Large intestine (tissue), 12 donors: ENCODE measurements at places on chromosomes 6 and 20.

DNA sequence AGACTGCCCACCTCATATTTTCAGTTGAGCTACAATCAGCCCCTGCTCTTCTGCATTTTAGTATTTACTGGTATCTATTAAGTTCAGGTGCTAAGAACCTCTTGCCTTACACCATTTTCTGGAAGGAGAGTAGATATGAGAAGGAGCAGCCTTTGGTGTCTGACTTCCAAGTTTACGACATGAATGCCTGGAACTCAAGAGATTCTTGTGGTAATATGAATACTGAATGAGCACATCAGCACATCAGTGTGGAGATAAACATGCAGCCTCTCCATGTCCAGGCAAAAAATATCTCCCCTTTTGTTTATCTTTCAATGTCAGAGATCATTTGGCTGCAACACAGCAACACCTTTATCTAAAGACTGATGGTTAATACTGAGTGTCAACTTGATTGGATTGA, 65.8 kb upstream of the THEMIS start:
- H3K27me3 ChIP-seq, result no peaks in the 10 kb centered on the region
- H3K4me3 ChIP-seq, result no peak overlapping the region
- DNase-seq, result no peak
- H3K4me1 ChIP-seq, result no peaks in the 10 kb centered on the region
- peaks cover 21% of the 10 kb centered on the region for H3K36me3 ChIP-seq

DNA sequence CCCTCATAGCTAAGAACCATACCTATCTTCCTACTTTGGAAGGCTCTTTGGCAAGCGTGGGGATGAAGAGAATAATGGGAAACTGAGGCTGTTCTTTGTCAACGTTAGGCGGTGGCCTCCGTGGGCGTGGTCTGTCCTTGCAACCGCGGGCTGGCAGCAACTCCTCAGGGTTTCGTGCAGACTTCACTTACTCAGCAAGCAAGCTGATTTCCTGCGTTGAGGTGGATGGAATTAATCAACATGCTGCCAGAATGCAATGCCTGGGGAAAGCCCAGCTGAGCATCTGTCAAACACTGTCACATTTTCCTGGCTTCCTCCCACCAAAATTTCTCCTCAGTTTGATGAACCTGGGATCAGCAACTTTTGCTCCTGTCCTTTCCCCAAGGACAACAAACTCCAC, 9.2 kb upstream of the IL17F start:
- no peak overlapping the region for H3K27ac ChIP-seq
- H3K36me3 ChIP-seq, result no peaks in the 10 kb centered on the region
- H3K4me1 ChIP-seq, result peaks cover 2% of the 10 kb centered on the region
- no peak overlapping the region for H3K4me3 ChIP-seq
- no peak for DNase-seq

- no peak for DNase-seq
- H3K27ac ChIP-seq, result no peak overlapping the region
- H3K27me3 ChIP-seq, result no peaks in the 10 kb centered on the region
- no peaks in the 10 kb centered on the region for H3K4me1 ChIP-seq
Measured at GRCh38 chr6:128443553-128443952, 76.8 kb downstream of the PTPRK start.

DNA sequence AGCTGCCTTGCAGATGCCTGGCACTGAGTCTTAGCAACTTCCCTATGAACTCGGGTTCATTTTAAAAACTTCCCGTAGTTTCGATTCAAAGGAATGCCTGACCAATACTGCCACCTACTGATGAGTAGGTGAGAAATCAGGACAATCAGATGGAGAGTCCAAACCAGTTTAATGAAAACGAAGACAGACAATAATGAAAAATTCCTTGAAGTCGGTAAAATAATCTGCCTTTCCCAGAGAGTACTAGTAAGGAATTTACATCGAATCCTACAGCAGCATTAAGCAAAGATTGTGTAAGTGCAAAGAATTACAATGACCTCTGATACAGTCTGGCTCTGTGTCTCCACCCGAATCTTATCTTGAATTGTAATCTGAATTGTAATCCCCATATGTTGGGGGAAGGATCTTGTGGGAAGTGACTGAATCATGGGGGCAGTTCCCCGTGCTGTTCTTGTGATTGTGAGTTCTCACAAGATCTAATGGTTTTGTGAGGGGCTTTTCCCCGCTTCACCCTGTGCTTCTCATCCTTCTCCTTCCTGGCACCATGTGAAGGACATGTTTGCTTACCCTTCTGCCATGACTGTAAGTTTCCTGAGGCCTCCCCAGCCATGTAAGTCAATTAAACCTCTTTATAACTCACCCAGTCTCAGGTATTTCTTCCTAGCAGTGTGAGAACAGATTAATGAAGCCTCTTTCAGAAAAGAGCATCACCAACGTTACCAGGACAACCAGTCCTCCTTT, 134.4 kb downstream of the ARHGAP18 start:
- H3K4me1 ChIP-seq, result no peaks in the 10 kb centered on the region
- no peak overlapping the region for H3K4me3 ChIP-seq
- DNase-seq, result no peak
- no peaks in the 10 kb centered on the region for H3K27me3 ChIP-seq
- H3K27ac ChIP-seq, result peak overlapping the region; percentile 21
